ENCODE measurements at places on chromosomes 7 and 10.

DNA sequence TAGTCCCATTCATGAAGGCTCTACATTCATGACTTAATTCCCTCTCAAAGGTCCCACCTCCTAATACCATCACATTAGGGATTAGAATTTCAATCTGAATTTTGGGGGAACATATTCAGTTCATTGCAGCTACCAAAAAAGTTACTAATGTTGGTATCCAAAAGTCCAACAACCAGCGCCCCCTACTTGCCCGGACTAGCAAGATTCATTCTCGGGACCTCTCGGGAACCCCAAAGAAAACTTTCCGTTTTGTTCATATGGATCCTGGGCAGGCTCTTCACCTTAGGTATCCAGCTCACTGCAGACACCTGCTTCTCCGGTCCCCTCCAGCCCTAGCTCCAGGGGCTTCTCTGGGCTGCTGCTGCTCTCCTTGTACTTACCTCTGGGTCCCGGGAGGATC is 8.9 kb upstream of the GRK5 start:
- DNase-seq, result no peak

DNA sequence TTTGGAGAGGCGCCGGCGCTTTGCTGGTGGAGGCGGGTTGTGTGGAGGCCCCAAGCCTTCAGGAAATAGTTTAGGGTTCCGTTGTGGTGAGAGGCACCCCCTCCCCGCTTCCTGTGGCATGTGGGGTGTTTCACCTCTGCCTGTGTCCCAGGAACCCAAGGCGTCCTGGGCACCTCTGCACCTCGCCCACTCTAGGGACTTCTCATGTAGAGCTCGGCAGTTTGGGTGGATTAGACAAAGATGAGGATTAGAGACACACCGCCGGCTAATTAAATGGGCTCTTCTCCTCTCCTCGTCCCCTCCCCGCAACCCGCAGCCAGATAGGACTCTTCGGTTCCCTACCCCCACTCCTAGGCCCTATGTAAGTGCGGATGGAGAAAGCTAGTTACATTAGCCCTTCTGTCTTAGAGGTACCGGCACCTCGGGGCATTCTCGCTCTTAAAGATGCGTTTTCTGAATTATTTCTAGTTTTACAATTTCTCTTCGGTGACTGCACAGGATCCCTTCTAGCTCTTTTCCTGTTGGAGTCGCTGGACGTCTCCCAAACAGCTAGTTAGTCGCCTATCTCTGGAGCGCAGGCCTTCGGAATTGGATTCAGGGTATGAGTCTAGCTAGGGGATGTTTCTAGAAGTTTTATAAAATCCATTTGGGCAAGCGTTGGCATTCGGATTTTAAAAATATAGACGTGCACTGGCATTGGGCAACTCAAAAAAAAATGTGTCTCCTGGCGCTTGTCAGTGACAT is 7.8 kb downstream of the PTF1A start:
- no peak for DNase-seq

DNA sequence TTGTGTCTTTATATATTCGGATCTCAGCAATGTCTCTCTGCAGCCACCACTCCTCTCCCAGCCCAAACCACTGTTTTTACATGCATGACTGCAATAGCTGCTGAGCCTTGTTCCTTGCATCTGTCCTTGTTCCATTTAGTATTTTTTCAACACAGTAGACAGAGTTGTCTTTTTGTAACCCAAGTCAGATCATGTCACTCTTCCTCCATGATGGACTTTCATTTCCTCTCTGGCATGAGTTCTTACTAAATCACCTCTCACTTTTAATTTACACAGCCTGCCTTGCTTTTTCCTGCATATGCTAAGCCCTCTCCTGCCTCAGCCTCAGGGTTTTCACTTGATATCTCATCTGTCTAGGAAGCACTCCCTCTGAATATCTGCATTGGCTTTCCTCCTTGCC is 353.2 kb downstream of the HGF start:
- DNase-seq, result no peak

GRCh38 chr7:129295015-129295423 is 70.2 kb downstream of the AHCYL2 start:
- DNase-seq, result no peak

- DNase-seq, result no peak
Observed at GRCh38 chr7:104862719-104863118, 151.3 kb upstream of the KMT2E start.

DNA sequence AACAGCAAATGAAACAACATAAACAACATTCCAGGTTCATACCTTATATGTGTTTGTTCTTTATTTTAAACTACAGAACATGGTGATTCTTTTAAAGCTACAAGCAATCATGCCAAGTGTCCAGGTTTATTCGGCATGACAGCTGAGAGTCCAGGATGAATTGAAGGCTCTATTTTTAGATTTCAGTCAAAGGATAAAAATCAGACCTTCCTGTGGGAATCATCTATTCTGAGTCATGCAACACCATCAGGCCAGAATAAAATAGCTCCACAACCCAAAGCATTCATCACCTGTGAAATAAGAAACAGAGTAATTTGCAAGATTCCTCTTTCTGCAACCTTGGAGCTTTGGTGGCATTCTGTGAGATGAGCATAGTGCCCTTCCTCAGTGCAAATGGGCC is 292.4 kb upstream of the MYO3A start:
- no peak for DNase-seq

DNA sequence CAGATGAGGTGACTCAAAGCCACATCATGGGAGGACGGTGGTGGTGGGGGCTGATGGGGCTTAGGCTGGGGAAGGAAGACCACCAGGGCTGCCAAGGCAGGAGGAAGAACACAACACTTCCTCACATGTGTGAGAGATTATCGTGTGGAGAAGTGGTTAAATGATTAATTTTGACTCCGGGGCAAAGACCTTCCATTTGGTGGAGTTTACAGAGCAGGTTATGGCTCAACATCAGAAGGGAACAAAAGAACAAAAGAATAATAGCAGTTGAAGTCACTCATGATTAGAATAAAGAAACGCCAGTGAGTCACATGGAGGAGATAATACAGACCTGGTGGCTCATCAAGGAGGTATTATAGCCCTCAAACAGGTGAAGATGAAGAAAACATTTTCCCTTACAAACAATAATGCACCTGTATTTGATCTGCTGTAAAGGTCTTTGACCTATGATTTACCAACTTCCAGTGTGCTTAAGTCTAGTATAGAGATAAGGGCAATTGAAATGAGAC is 170.1 kb downstream of the PKD1L1 start:
- DNase-seq, result no peak

DNA sequence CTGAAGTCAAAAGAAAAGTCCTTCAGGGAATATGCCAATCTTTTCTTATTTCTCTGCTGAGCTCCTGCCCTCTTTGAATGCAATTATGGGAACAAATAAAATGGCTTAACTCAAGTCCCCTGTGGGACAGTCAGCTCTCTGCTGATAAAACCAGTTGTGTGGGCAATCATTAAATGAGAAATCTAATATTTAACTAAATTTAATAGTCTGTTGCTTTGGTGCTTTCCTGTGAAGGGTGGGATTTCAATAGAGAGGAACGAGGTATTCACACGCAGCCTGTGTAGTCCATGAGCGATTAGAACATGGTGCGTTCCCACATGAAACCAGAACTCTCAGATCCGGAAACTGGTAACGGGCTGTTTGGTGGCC is 138.4 kb downstream of the PAXIP1 start:
- DNase-seq, result no peak

GRCh38 chr10:17548770-17549169 is 68.4 kb downstream of the HACD1 start:
- DNase-seq, result no peak

DNA sequence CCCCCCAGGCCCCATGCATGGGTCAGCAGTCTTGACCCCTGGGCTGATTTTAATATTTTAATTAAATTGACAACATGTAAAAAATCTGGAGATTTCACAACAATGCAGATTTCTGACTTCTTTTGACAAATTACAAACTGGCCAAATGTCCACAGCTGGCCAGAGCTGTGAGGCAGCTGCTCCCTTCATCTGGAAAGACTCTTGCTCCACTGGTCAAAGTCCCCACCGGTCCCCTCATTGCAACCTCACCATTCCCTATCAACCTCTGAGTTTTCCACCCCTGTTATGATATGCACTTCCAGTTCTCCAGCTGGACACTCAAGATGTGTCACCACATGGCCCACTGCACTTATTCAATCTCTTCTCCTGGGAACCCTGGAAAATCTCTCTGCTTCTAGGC is 266.2 kb downstream of the KCNMA1 start:
- DNase-seq, result no peak

DNA sequence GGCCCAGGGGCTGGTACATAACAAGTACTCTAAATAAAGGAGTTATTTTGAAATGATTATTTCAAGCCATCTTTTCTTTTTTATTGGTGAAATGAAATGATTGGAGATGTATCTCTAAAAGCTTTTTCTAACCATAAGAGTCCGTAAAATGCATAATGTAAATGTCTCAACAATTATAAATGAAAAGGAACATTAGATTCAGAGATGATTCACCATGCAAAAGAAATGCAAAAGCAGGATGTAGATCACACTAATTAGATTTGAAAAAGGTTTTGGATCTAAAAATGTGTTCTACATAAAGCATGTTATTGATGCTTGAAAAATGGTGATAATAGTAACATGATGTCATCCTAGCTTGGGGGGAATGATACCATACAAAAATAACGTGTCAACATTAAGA is 15.6 kb downstream of the SLC26A4 start:
- no peak for DNase-seq

- no peak for DNase-seq
Observed at GRCh38 chr7:121078701-121079227, 90.3 kb downstream of the CPED1 start.

GRCh38 chr7:55463686-55464262 is 98.6 kb downstream of the LANCL2 start:
- no peak for DNase-seq

GRCh38 chr10:96339956-96340904 is 18.6 kb downstream of the OPALIN start:
- peak; percentile 48 for DNase-seq

DNA sequence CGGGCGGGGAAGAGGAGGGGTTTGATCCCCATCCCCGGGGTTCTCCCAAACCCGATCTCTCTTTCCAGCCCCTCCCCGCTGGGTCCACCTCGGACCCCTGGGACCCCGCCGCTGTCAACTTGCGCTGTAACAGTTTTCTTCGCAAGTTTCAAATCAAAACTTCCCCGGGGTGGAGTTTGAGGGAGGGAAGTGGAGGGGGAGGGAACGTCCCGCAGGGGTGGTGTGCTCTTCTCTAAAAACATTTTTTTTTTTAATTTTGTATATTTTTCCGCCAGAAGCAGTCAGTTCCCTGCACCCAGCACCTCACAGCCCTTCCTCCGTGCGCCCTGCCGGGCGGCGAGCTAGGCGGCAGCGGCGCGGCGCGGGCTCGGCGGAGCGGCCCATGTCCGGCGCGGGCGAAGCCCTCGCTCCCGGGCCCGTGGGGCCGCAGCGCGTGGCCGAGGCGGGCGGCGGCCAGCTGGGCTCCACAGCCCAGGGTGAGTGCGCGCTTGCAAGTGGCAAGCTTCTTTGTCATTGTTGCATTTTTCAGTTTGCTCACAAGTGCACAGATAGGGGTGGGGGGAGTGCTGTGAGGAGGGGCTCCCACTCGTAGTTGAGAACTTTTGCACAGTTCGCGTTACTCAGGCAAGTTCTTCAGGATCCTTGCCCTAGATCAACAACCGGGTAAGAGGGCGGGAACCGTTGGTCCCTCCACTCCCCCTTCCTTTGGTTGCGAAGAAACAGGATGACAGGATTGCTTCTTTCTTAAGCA is 933 bp downstream of the MDFIC start:
- no peak for DNase-seq

DNA sequence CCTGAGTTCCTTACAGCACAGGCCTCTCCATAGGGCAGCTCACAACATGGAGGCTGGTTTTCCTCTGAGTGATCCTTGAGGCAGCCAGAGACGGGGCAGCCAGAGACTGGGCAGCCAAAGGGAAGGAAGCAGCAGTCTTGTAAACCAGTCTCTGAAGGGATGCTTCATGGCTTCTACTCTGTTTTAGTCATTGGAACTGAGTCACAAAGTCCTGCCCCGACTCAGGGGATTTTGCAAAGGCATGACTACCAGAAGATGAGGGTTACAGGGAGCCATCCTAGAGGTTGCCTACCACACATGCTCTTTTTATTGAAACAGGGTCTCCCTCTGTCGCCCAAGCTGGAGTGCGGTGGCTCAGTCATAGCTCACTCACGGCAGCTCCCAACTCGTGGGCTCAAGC is 44.4 kb upstream of the COMMD3 start:
- DNase-seq, result no peak

GRCh38 chr7:111232249-111233084 is 141.5 kb downstream of the LRRN3 start:
- DNase-seq, result peak; percentile 48

DNA sequence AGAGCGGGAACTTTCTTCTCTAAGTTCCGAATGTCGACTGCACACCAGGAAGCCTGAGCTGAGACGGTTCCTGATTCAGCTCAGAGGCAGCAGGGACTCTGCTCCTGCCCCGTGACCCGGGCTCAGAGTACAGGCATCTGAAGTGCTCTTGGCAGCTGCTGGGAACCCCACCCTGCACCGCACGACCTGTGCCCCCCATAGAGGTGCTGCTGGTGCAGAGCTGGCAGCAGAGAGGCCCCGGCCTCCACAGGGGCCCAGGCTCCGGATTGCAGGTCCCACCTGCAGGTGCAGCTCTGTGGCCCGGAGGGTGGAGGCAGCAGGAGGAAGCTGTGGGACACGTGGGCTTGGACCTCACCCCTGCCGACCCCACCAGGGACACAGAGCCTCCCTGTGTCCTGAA is 39.5 kb upstream of the ADGRA1 start:
- DNase-seq, result no peak

GRCh38 chr10:77664008-77664407 is 26.4 kb upstream of the KCNMA1 start:
- no peak for DNase-seq

- DNase-seq, result no peak
Observed at GRCh38 chr7:44078521-44078920, 3.8 kb downstream of the POLM start.

- DNase-seq, result no peak
Observed at GRCh38 chr7:116162254-116162653, 48.1 kb upstream of the TES start.

DNA sequence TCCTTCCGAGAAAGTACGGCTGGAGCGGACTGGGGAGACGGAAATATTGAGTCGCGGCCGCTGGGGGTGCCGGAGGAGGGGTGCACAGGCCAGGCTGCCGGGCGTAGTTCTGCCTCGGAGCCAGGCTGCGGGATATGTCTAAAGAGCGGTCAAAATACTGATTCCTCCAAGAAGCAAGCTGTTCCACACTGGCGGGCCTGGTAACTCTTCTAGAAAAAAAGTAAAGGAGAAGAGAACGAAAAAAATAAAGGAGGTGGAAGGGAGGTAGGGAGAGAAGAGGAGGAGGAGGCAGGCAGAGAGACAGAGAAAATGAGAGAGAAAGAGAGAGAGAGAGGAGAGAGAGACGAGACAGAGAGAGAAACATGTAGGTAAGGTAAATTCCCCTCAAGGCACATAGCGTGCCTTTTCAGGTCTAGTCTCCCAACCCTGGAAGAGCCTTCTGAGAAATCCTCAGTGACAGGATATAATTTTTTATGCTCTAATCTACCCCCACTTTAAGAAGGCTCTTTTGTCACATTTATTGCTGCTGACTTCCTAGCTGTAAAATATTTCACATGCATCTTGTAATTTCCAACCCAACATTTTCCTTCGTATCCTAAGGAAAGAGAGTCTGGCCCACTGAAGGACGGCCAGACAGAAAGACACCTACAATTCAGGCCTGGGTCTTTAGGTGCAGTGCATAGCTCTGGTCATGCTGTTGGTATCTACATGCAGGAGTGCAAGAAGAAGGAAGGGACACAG is 5.7 kb downstream of the DLX5 start:
- DNase-seq, result no peak

- no peak for DNase-seq
Observed at GRCh38 chr7:1080252-1080920, 7.5 kb upstream of the GPER1 start.

Data from non-pigmented ciliary epithelial cell (primary cell).